ENCODE measurements at places on chromosomes 3 and 15.

DNA sequence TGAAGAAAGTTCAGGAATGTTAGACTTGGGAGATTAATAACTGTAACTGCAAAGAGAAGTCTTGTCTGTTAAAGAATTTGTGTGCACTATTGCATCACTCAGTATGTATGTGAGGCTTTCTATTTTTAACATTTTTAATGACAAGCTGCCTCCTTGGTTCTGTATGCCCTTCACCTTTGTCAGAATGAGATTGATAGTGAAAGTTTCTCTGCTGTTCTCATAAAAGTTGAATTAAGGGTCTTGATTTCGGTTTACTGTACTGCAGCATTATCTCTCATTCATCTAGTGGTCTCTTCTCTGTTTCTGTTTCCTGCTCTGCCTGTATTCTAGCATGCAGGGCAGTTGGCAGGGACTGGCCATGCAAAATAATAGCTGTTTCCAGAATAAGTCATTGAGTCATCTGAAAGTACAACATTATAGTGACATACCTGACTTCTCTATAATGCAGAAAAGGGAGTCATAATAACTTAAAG is 454.9 kb downstream of the IL5RA start:
- DNase-seq = no peak

DNA sequence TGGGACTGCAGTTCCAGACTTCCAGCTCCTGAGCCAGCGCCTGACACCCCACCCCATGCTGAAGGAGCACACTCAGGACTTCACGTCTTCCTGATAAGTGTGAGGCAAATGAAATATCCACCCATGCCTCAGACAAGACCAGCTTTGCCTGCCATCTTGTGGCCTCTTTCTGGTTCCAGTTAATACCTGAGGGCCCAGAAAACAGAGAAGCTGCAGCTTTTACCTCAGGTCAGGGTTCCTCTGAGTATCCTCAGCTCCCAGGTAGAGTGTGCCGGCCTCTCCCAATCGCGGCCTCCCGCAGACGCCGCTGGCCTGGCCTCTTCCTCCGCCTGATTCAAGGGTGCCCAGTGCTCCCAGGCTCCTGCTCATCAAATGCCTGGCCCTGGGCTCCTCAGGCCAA is 5.1 kb upstream of the KLHL6 start:
- no peak for DNase-seq

DNA sequence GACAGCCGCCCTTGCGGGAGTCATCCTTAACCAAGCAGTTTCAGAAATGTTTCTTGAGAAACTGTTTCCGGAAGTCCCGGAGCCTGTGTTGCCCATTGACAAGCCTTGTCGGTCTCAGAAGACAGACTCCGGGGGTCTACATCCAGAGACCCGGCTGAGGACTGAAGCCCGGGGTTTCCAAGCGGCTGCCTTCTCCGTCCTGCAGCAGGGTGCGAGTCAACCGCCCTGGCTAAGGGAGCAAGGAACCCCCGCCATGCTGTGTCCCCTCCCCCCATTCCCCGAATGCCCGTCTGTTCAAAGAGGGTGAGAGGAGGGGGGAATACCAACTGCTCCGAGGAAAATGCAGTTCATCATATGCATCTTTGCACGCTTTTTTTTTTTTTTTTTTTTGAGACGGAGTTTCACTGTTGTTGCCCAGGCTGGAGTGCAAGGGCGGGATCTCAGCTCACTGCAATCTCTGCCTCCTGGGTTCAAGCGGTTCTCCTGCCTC is 61.6 kb downstream of the ATP1B3 start:
- DNase-seq = no peak

DNA sequence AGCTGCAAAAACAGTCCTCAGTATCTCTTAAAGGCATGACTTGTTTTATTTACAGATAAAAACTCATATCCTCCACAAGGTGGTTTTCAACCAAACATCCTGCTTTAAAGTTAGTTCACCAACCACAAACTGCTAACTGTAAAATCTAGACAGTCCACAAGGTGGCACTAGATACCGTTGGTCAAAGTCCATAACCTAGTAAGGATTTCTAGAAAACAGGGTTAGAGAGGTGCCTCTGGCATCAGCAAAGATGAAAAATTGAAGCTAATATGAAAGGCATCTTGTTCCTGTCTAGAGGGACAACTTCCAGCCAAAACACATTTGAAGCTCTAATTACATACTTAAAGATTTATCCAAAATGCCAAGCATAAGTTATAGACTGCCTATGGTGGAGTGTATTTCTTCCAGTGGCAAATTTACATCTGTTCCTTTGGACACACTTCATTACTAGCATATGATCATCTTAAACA is 56.0 kb downstream of the ZMAT3 start:
- DNase-seq = peak; percentile 39

DNA sequence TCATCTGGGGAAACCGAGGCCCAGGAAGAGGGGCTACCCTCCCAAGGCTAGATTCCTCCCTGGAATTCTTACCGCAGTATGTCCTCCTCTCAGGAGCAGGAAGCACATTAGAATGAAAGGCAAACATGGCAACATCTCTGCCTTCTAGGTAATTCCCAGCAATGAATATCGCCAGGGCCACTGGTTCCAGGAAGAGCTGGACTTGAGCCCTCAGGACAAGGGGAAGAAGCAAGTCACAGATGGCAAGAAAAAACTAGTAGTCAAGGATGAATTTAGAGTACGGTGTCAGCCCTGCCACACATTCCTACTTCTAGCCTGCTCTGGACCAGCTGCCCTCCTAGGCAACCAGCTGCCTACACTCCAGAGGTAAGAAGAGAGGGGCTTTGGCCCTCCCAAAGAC is 42.9 kb downstream of the MEGF11 start:
- no peak for DNase-seq

GRCh38 chr15:90609242-90610180 is 79.8 kb downstream of the CRTC3 start:
- DNase-seq = no peak

DNA sequence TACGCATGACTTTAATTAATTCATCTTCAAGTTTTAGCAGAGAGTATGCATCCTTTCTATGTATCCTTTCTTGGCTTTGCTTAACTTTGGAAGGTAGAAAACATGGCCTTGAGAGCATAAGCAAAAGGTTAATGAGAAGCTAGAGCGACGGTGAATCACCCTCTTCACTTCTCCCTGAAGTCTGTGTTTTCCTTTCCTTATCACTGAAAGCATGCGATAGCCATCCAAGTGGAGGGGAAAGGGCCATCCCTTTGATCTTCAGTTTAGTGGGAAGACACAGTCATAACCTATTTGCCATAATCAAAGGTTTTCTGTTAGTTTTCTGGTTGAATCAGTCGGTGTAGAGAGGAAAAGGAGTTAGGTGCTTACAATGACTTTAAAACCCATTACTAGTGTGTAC is 354.0 kb upstream of the ROBO2 start:
- DNase-seq = no peak

DNA sequence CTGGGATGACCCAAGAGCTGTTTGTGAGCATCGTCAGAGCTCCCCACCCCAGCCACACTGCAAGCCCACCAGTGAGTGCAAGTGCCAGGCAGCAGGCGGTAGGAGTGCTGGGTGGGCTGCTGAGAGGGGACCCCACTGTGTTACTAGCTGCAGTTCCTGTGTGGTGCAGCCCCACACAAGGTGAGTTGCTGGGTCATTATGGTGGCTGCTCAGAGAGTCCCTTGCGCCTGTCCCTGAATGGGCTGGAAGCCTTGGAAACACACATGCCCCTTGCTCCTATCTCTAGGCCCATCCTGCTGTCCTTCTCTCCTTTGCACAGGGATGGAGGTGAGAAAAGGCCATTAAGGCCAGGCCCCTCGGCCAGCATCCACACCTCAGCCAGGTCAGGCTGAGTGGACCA is 83.7 kb downstream of the SEC22A start:
- DNase-seq = no peak

DNA sequence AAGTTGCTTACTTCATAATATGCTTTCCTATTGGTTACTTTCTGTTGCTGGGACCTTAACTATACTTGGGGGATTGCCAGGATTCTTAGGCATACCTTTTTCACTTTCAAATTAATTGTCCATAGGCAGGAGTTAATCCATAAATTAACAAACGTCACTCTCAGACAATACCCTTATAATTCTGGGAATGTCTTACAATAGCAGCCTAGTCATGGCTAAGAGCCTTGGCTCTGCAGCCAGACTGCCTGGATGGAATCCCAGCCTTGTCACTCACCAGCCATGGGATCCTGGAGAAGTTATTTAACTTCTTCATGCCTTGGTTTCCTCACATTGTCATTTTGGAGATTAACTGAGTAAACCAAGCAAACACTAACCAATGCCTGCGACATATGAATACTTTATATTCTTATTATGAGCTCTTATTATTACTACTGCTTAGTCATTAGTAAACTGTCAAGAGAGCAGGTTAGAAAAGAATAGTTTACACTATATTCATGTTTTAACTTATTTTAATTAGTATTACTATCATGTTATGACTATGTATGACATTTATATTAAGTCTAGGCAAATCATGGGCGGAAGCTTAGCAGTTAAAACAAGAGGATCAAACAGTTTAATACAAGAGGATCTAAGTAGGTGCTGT is 29.0 kb downstream of the GYG1 start:
- DNase-seq = no peak

- DNase-seq = no peak
Measured at GRCh38 chr15:60546744-60547143, 67.8 kb upstream of the ICE2 start.

- no peak for DNase-seq
Measured at GRCh38 chr3:194087995-194088855, 47.7 kb upstream of the HES1 start.

- DNase-seq = no peak
Measured at GRCh38 chr15:40279437-40280141, 3.3 kb downstream of the ANKRD63 start.

DNA sequence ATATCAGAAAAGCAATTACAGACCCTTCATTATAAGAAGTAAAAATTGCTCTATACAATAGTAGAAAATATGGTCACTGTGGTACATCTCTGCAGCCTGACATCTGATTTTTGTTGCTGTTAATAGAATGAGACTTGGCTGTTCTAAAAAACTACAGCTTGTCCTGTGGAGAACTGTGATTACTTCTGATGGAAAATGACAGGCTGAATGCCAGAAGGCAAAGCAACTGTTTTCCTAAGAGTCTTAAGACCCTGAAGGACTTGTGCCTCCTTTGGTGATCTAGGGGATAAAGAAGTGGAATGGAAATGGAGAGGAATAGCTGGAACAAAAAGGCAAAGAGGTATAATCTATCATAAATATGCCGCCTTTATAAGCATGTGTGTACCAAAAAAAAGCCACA is 314.8 kb downstream of the BCHE start:
- DNase-seq = no peak

- peak; percentile 24 for DNase-seq
Measured at GRCh38 chr15:49490966-49491365, 67.9 kb downstream of the FGF7 start.

- no peak for DNase-seq
Measured at GRCh38 chr15:40766194-40766815, 2.4 kb downstream of the GCHFR start.

DNA sequence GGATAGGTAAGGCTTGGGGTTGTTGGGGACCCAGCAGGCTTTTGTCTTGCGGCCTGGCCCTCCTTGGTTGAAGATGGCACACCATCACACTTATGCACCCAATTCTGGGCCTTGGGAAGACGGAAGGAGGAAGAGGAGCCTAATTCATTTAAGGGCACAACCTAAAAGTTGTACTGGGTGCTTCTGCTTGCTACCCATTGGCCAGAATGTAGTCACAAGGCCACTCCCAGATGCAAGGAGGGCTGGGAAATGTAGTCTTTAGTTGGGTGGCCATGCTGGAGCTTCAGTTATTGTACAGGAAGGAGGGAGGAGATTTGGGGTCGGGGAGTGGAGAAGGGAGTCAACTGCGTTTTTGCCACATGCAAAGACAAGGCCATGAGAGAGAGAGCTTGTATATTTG is 109.2 kb downstream of the TMEM266 start:
- DNase-seq = no peak

DNA sequence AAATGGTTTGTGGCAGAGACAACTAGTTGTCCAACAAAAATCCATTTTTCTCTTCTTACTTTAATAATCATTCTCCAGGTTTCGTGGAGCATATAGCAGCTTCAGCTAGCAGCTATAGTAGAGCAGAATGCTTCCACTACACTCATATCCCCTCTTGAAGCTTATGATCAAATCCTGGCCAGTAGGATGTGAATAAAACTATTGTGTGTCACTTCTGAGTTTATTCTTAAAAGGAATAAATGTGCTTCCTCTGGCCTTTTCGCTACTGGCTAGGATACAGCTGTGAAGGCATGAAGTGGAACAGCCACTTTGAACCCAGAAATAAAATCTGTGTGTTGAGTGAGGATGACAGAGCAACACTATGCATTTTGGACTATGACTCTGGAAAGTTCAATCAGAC is 7.8 kb upstream of the CPOX start:
- DNase-seq = no peak

GRCh38 chr15:74302821-74303359 is 64.6 kb downstream of the CYP11A1 start:
- no peak for DNase-seq

GRCh38 chr3:72690629-72691028 is 157.6 kb downstream of the SHQ1 start:
- DNase-seq = no peak

DNA sequence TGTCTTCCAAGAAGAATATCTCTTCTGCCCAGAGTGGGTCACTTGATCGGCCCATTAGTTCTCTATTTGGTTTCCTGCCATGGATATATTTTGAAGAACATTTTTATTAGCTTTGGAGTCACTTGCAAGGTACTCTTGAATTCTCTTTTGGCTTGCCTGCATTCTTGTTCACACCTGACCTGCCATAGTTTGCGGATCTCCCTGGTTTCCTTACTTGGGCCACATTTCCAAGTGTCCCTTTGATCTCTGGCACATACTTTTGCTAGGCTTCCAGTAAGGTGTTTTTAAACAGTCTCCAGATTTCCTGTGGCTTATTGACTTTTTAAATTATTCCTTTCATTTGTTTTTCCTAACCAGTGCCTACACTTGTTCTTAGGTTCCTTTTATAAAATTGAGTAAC is 488.5 kb upstream of the MDFIC2 start:
- no peak for DNase-seq

GRCh38 chr3:112776000-112776399 is 70.7 kb downstream of the CD200R1L start:
- no peak for DNase-seq

DNA sequence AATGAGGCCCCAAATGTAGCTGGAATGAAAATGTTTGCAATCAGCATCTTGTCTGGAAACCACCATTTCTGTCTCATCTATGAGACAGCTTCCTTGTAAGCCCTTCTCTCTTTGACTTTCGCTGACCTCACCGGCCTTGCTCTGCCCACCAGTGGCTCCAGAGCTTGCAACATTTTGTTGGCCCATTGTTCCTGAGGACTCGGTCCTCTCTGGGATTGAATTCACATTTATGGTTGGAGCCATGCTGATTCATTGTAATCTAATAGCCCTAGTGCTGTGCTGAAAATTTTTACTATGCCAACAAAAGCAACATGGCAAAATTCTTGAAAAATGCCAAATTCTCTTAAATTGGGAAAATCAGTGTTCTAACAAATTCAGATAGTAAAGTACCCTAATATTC is 37.2 kb downstream of the ABHD5 start:
- DNase-seq = no peak

DNA sequence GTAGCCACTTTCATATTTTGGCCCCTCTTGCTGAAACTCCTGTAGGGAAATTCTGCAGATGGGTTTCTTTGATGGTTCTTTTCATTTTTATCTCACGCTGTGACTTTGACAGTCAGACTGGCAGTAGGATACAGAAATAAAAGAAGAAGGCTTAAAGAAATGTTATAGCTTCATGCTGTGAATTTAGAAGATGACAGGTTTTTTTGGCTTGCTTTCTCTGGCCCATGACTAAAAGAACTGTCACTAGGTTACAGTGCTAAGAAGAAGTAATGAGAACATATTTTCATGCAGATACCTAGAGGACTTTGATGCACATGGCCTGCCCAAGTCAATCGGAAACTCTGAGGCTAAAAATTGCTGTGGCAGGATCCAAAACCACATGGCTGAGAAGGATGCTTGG is 334.5 kb downstream of the EPHA6 start:
- DNase-seq = no peak

Measured in GM04503 (cell line).